ENCODE measurements at places on chromosomes 6 and 20.

DNA sequence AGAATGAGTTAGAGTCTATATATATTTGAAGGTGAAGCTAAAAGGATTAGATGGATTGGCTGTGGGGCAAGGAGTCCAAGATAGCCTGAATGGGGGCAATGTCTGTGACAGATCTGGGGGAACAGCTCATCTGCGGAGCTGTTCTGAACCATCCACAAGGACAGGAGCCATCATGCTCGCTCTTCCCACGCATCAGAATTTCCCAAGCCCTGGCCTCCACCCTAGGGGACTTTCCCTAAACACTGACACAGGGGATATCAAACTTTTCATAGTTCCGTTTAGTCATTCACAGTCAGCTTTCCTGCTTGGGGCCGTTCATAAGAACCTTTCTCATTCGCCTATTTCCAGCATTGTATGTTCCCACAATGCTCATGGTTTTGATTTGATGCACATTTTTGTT, 37.6 kb upstream of the CCN6 start:
- DNase-seq = no peak

GRCh38 chr6:102717737-102718456, 1324.4 kb downstream of the GRIK2 start:
- no peak for DNase-seq

- DNase-seq = no peak
Measured at GRCh38 chr6:52352239-52353018, 9.5 kb upstream of the PAQR8 start.

GRCh38 chr20:49231471-49231870, 12.3 kb downstream of the DDX27 start:
- DNase-seq = no peak

GRCh38 chr6:128068119-128068479, 167.2 kb upstream of the THEMIS start:
- no peak for DNase-seq

GRCh38 chr6:51349857-51350256, 531.2 kb downstream of the TFAP2B start:
- no peak for DNase-seq

GRCh38 chr6:148157841-148158240, 184.8 kb upstream of the SASH1 start:
- no peak for DNase-seq

GRCh38 chr20:40262219-40262618, 426.8 kb downstream of the MAFB start:
- DNase-seq = no peak

GRCh38 chr6:118317581-118318563, 230.2 kb upstream of the PLN start:
- DNase-seq = no peak

DNA sequence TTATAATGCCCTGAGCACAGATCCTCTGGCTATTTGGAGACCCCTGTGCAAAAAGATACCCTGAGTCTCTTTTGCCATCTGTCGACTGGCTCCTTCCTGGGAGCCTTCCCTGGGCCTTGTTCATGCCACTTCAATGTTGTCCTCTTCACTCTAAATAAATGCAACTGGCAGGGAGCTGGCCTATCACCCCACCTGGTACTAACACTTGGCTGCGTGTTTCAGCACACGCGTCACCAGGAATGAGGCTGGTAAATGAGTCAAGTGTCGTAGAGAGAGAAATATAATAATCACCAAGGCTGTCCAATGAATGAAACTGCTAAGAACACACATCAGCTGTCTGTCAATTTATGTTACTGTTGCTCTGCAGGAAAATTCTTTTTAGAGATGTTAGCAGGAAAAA, 374.6 kb upstream of the JARID2 start:
- DNase-seq = no peak

DNA sequence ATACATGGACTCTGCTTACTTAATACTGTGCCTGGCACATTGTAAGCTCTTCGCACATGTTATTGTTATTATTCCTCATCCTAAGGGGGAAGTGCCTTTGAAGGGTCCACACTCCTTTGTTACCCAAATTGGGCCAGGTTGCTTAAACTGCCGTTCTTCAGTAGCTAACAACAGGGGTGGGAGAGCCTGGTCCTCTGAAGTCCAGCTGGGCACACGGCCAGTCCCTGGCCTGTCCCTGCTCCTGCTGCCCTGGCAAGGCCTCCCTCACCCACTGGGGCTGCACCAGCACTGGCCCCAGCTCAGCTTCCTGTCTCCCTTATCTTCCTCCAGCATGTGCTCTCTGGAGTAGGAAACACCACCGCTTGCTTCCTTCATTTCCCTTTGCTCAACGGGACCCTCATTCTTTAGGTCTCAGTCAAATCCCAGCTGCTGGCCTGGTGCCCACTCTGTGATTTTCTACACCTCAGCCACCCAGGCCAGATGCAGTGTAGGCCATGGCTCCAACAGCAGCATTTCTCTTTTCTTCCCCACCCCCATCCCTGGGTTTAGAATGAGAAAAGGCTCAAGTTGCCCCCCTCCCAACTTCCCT, 5.5 kb upstream of the PROCR start:
- DNase-seq = no peak

DNA sequence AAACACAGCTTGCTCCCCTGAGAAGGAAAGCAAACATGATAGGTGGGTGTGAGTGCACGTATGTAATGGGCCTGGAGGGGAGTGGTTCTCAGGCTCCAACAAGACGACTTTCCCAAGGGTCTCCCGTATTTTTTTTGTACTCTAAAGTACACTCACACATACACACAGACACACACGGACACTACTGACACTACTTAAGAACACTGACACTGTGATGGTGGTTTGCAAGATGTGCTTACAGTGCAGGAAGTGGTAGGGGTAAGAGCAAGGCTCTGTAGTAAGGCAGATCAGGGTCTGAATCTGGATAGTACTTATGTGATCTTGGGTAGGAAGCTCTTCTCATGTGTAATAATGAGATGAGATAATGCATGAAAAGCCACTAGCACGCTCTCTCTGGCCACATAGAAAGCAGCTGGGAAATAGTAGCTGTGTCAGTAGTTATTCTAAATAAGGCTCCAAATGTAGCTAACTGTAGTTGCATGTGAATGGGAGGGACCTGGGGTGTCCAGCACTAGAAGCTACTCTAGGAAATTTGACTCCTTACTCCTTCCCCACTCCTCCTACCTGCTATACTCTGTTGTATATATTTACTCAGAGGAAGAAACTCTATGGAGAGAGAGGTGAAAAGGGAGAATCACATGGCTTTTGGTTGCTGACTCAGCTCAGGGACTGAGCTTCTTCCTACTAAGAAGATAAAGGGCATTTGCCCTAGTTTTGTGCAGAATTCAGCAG, 8.4 kb upstream of the ZBTB24 start:
- no peak for DNase-seq

GRCh38 chr6:86723729-86724128, 213.6 kb upstream of the HTR1E start:
- no peak for DNase-seq

GRCh38 chr6:19736066-19736465, 101.1 kb upstream of the ID4 start:
- DNase-seq = no peak

DNA sequence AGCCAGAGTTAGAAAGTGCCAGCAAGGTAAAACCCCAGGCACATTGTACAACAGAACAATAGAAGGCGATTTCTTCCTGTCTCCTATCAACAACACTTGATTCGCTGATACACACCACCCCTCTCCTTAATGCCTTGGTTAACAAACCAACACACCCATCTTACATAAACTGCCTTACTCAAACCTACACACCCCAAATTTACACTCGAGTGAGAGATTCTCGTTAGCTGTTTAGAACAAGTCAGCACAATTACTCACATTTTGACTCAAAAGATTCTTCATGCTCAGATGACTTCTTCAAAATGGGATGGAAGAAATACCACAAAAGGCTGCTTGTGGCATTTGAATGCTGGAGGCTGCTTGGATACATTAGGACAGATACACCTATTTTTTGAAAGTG, 80.0 kb upstream of the FOXQ1 start:
- no peak for DNase-seq

DNA sequence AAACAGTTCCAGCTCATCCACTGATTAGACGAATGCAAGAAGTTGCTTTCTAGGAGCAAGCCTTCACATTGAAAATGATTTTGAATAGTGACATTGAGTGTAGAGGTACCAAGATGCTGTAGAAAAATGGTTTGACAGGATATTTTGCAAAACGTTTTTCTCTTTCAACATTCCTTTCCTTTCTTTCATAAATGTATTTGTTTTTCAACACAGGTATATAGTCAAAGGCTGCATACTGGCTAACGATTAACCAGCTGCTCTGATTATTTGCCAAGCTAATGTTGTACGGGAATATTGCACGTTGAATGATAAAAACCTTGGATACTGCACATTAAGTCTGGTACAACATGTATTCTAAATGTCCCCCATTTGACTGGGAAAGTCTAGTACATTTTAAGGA, 78.8 kb upstream of the TENT5A start:
- no peak for DNase-seq

GRCh38 chr20:23414526-23415188, 6.6 kb downstream of the NAPB start:
- DNase-seq = no peak

- DNase-seq = no peak
Measured at GRCh38 chr20:54140067-54140466, 33.7 kb downstream of the CYP24A1 start.

DNA sequence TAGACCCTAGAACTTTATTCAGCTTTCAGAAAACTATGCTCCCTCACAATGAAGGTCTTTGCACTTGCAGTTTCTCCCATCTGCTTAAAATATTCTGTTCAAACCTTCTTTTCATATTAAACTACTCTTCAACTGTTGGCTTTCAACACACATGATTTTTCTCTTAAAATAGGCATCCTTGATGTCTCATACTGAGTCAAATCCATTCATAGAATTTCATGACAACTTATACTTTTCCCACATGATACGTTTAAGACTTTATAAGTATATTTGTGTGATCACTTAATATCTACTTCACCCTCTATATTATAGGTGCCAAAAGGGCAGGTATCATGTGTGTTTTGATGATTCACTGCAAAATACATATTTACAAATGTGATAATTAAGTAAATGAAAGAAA, 412.5 kb downstream of the MMUT start:
- no peak for DNase-seq

DNA sequence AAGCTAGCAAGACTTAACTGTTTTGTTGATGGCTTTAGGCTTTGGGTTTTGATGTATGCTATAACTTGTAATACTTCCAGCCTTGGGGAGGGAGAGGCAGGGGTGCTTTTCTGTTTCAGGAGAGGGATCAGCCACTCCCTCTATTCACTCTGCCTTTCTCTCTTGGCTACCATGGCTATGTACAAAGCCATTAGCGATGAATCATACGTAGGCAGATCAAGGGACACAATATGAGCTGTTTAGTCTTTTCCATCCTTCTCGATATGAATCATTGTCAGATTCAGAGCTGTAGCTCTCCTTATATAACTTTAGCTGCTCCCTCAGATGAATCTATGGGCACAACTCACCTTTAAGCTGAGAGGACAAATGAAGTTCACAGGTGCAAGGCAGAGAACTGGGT, 230.6 kb downstream of the TSHZ2 start:
- DNase-seq = no peak

DNA sequence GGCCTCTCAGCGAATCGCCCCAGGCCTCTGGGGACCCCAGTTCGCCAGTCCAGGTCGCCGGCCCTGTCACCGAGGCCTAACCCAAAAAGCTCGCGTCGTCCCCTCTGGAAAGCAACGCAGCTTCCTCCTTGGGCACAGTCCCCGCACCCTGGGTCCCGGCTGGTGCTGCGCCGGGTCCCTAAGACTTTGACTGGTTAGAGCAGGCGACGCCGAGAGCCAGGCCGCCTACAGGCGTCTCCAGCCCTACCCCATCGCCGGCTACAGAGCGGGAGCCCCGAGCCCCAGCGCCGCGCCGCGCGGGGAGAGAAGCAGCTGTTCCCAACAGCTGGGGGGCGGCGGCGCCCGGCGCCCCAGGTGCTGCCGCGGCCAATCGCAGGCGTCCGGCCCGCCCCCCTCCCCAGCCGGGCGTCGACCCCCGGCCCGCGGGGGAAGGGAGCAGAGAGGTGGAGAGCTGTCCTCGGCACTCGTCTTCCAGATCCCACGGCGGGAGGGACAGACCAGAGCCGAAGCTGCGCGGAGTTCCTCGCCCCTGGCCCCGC, 540 bp upstream of the RBM24 start:
- no peak for DNase-seq

DNA sequence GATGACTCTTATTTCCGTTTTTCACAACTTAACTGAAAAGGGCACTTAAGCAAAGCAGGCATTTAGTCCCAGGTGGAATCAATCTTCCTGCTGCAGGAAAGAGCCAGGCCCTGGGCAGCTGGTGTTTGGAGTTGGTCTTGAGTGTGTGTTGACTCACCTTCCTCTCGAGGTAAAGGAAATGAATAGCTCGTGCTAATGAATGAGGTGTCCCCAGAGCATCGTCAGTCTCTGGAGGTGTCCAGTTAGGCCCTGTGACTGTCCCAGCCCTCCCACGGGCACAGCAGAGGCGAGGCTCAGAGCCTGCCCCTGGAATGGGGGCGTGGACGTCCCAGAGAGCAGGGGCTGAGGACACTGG, 277.7 kb downstream of the NRN1 start:
- DNase-seq = no peak

Data from esophagus squamous epithelium (tissue), 5 donors.